ENCODE measurements at places on chromosomes 16 and 17.

- DNase-seq = peak; percentile 13
These were observed 14.1 kb downstream of the C17orf67 start for GRCh38 chr17:56819431-56820145.

DNA sequence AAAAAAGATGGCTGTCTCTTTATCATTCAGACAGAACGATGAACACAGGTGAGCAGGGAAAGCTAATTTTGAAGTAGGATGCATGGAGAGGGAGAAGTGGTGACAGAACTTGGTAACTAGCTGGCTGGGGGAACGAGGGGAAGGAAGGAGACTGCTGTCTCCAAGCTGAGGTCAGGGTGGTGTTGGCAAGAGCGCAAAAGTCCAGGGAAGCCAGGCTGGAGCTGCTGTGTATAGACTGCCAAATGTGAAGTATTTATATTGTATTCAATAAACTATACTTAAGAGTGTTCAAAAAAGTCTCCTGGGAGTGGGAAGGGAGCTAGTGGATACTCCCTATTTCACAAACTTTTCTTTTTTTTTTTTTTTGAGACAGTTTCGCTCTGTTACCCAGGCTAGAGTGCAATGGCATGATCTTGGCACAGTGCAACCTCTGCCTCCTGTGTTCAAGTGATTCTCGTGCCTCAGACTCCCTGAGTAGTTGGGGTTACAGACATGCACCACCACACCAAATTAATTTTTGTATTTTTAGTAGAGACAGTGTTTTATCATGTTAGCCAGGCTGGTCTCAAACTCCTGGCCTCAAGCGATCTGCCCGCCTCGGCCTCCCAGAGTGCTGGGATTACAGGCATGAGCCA is 8.2 kb downstream of the TMEM106A start:
- DNase-seq = no peak

DNA sequence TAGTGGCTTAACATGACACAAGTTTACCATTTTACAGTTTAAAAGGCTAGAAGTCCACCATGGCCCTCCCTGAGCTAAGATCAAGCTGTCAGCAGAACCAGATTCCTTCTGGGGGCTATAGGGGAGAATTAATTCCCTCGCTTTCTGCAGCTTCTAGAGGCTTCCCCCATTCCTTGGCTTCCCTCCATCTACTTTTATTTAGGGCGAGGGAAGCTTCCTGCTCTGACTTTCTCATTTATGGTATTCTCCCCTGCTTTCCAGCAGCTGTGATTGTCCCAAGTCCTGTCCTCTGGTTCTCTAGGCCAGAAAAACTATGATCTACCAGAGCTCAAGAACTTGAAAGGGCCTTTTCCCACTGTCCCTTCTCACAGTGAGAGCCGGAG is 4.3 kb downstream of the CETP start:
- DNase-seq = no peak

GRCh38 chr17:34603974-34604373 is 24.6 kb downstream of the TMEM132E start:
- DNase-seq = no peak
